ENCODE measurements at places on chromosomes 5 and 9.

DNA sequence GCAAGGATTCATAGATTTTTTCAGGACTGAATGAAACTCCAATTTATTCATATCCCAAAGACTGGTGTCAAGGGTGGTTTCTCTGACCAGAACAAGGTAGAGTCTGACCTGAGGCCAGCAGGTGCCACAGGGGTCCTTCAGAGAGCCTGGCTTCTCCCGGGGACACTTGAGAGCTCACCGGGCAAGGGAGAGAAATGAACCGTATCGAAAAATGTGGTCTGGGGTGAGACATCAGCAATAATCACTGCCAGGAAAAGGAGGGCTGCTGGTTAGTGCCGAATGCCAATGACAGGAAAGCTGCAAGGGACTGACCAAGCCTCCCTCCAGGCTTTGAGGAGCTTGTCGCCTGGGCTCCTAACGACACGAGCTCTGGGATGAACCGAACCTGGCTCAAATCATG, 142.7 kb downstream of the TTLL11 start:
- no peak for DNase-seq

GRCh38 chr9:93028448-93029006, 30.0 kb upstream of the SUSD3 start:
- DNase-seq = no peak

DNA sequence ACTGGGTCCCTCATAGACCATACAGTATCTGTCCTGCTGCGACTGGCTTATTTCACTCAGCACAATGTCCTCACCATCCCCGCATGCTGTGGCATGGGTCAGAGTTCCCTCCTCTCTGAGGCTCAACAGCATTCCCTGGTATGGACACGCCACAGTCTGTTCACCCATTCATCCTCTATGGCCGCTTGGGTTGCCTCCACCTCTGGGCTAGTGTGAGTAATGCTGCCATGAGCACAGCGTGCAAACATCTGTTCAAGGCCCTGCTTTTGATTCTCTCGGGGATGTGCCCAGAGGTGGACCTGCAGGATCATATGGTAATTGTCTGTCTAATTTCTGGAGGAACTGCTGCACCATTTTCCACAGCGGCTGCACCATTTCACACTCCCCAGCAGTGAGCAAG, 5.5 kb upstream of the FBP2 start:
- DNase-seq = no peak

- DNase-seq = peak; percentile 16
Measured at GRCh38 chr5:79484731-79485130, 29.2 kb downstream of the HOMER1 start.

- DNase-seq = peak; percentile 95
Measured at GRCh38 chr9:738209-738915, 103.1 kb upstream of the DMRT1 start.

- peak; percentile 95 for DNase-seq
Measured at GRCh38 chr9:108049026-108049607, 559.5 kb upstream of the KLF4 start.

DNA sequence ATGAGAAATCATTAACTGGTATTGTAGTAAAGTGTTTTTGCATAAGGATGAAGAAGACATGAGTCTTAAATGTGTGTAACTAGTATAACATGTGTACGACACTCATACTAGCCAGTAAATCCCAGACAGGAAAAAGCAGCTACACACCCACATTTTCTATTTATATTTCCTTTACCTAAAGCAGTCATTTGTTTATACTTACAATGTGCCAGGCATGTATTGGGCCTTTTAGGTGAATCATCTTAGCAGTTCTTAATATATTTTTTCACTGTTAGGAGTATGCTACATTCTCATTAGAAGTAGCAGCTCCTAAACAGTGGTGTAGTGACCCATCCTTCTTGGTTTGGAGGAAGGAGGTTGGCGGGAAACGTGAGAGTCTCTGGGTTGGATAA, 55.8 kb upstream of the TMC1 start:
- no peak for DNase-seq

- peak; percentile 69 for DNase-seq
Measured at GRCh38 chr5:132505641-132506040, 15.1 kb upstream of the IRF1 start.

GRCh38 chr5:130966990-130967525, 198.0 kb downstream of the HINT1 start:
- DNase-seq = no peak

- no peak for DNase-seq
Measured at GRCh38 chr5:169746147-169746694, 109.1 kb downstream of the DOCK2 start.

DNA sequence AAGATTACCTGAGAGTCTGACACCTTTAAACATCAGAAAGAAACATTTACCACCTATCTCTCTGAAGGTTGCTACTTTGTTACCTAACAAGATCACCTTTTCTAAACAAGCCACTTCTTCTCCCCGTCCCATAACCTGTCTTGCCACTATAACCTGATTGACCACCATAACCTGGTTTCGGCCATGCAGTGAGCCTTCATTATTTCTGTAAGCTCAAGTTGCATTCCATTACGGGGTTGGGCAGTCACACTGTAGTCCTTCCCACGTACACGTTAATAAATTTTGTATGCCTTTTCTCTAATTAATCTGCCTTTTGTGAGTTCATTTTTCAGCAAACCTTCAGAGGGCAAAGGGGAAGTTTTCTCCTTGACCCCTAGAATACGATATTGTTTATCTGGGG, 28.0 kb upstream of the CCNG1 start:
- no peak for DNase-seq

GRCh38 chr9:79744521-79744920, 172.8 kb downstream of the TLE4 start:
- DNase-seq = no peak

GRCh38 chr5:108760512-108760911, 12.8 kb downstream of the FER start:
- DNase-seq = no peak

GRCh38 chr9:137984520-137985257, 107.1 kb downstream of the CACNA1B start:
- DNase-seq = no peak

- DNase-seq = peak; percentile 75
Measured at GRCh38 chr9:137685741-137686420, 67.1 kb downstream of the EHMT1 start.

- no peak for DNase-seq
Measured at GRCh38 chr5:179927824-179928223, 20.1 kb upstream of the TBC1D9B start.

DNA sequence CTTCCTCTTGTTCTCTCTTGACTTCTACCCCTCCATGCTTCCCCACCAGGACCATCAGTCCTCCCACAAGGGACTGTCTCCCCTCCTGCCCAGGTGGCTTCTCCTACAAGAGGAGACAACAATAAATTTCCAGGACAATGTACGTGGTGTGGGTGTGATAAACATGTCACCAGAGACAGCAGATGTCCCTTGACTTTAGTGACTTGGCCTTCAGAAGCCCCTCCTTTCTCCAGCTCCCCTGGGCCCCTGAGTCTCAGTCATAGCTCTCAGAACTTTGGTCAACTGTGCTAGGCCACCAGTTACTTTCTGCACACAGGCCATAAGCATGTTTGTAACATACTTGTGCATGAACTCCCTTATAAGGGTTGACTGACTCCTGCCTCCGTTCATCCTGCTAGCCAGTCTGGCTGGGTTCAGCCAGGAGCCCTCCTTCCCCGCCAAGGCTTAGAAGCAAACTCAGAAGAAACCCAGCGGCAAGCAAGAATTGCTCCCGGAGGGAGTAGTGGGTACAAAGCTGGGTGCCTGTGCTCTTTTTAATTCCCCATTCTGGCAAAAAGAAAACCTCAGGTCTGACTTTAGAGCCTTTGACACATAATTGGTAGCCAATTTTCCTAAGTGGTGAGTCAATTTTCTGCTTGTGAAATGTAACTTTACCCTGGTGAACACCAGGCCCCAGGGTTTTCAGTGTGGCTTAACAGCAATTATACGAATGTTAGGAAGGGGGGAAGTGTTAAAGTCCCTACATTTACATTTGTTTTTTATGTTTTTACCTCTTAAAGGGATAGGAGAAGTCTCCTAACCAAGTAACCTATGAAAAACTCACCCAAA, 49.2 kb downstream of the EBF1 start:
- DNase-seq = peak; percentile 80

DNA sequence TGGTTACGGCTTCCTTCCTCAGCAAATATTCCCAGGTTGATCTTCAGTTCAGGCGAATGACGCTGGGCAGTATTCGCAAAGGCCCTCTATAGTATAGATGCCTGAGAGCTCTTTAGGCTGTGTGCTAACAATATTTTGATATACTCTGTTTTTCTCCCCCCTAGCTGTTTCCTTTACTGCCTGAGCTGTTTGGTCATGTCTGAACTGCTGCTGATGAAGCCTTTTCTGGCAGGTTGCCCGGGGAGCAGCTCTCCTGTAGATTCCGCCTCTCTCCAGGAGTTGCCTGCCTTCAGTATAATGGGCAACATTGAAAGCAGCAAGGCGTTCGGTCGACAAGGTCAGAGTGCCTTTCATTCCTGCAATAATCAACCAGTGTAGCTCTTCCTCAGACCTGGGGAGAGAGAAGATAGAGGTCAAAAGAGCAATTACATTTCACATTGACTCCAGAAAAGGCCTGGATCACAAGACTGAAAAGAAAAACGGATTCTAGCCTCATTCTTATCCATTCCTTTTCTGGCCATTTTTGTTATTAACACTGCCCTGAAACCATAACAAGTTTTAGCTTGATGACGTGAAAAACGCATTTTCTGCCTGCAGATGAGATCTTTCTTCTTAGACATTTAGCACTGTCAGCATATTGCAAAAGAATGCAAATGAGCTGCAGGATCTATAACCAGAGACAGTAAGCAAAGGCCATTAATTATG, 60.1 kb upstream of the ZNF608 start:
- DNase-seq = peak; percentile 25

- DNase-seq = peak; percentile 97
Measured at GRCh38 chr5:78806544-78806943, 158.0 kb upstream of the LHFPL2 start.

- DNase-seq = no peak
Measured at GRCh38 chr9:93823245-93824072, 131.7 kb downstream of the BARX1 start.

DNA sequence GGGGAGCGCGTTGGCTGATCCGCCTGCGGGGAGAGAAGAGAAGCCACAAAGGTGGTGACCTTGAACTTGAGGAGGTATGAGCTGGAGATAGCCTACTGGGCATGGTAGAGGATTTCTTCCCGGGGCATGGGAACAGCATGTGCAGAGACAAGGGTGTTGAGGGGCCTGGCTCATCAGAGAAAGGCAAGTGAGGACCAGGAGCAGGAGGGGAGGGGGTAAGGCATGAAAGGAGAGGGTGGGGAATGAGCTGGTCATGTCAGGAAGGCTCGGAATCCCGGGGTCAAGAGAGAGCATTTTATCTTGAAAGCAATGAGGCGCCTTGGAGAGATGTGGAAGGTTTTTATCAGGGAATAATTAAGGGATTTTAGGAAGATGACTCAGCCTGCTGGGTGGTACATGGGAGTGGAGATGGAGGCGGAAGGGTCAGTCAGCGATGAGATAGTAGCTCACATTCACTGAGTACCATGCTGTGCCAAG, 121.1 kb downstream of the LHX2 start:
- DNase-seq = no peak

GRCh38 chr5:83924891-83925290, 204.2 kb upstream of the HAPLN1 start:
- DNase-seq = peak; percentile 53

DNA sequence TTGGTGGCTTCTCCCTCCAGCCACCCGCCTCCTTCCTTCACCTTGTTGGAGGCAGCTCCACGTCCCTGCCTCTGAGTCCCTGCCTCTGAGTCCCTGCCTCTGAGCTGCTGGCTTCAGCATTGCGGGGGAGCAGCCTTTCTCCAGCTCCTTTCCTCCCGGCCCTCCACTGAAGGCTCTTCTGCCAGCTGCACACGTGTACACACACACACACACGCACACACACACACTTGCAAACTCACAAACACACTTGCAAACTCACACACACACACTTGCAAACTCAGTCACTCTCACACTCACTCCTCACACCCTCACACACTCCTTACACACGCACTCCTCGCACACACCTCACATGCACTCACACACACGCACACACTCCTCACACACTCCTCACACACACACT, 45.1 kb downstream of the C9orf50 start:
- no peak for DNase-seq

DNA sequence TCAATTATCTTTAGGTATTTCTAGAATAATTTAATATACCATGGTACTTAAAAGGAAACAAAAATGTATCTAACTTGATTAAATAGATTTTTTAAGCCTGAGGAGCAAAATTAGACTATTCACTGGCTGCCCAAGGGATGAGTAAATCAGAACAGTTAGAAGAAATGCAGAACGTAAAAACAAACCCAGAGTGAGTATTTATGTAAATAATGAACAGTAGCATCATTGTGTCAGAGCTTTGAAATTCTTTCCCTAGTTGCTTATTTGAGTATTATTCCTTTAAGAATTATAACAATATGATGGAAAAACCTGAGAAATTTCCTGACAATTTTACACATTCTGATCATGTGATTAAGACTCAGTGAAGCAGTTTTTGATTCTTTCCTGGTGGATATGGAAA, 200.9 kb downstream of the GDNF start:
- peak; percentile 20 for DNase-seq

DNA sequence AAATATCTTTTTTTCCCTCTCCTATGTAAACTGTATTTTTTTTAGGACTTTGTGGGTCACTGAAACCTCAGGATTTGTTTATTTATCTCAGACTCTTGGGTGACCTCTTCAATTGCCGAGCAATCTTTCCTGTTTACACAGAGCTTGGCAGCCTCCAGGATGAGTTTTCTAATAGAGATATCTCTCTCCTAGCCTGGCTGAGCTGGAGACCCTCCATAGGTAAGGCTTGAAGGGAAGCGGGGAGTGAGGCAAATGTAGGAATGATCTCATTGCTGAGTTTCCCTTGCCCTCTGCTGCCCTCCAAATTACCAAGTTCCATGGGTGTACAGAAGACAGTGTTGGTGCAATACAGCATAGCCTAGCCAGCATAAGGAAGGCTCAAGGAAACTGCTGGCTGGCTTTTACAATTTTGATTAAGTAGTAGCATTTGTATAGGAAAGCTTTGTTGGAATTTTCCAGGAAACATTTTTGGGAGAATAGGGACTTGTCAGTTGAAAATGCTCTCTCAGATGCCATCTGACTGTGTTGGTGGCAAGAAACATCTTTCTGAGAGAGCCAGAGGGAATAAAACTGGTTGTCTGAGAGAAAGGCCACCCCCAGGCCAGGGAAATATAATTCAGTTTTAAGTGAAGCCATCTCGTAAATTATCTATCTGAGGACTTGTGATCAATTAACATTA, 116.0 kb downstream of the NMUR2 start:
- no peak for DNase-seq

GRCh38 chr5:1311439-1312055, 16.7 kb upstream of the TERT start:
- no peak for DNase-seq

- DNase-seq = no peak
Measured at GRCh38 chr5:14327624-14328023, 184.5 kb downstream of the TRIO start.

DNA sequence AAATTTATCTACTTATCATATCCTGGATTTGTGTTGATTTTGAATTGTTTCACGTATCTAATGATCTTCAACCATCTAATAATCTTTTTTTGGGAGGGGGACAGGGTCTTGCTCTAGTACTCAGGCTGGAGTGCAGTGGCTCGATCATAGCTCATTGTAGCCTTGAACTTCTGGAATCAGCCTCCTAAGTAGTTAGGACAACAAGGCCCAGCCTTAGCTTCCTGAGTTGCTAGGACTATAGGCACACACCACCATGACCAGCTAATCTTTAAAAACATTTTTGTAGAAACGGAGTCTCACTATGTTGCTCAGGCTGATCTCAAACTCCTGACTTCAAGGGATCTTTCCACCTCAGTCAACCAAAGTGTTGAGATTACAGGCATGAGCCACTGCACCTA, 34.6 kb downstream of the MRPS27 start:
- no peak for DNase-seq
